ENCODE measurements at places on chromosomes 16 and 17.

DNA sequence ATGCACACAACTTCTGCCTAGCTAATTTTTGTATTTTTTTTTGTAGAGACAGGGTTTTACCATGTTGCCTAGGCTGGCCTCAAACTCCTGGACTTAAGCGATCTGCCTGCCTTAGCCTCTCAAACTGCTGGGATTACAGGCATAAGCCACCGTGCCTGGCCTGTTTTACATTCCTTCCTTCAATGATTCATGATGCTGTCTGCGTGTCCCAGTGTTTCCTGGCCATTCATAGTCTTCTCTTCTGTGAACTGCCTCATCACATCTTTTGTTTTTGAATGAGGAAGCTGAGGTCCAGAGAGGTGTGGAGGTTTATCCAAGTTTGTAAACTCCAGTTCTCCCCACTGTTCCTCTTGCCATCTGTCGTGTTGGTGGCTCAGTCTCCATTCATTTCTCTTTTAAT is 64.5 kb upstream of the MED9 start:
- no peak for DNase-seq

GRCh38 chr17:41717408-41718286 is 5.5 kb downstream of the GAST start:
- DNase-seq, result peak; percentile 89

DNA sequence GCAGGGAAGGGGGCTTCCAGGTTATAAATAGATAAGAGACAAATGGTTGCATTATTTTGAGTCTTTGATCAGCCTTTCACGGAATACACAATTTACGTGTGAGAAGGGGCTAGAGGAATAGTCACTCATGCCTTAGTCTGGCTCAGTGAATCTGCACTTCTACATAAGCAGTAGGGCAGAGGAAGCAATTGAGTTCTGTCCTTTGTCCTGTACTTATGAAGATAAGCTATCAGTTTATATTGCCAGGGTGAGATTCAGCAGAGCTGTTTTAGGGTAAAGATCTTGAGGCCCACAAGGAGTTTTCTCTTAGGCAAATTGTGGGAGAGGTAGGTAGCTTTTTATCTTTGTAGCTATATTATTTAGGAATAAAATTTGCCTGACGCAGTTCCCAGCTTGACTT is 33.3 kb downstream of the TOM1L1 start:
- DNase-seq, result no peak

- DNase-seq, result no peak
Measured at GRCh38 chr16:1762196-1762878, 9.0 kb downstream of the NME3 start.

- no peak for DNase-seq
Measured at GRCh38 chr16:55443434-55444346, 35.3 kb upstream of the MMP2 start.

GRCh38 chr17:48127371-48128051 is 19.9 kb downstream of the SNX11 start:
- no peak for DNase-seq
